ENCODE measurements at places on chromosomes 2 and 18. TPM values are rescaled to one million over a fixed set of nuclear protein-coding genes. Genes with fewer than 3 reads are reported as not detected.

GRCh38 chr2:165391791-165392190 lies 77.7 kb upstream of the CSRNP3 start:
- no peak for DNase-seq

GRCh38 chr2:27145682-27146081 lies 3.1 kb upstream of the TCF23 start:
- DNase-seq: no peak

GRCh38 chr18:38256366-38256765 lies 690.8 kb upstream of the CELF4 start:
- no peak for DNase-seq

DNA sequence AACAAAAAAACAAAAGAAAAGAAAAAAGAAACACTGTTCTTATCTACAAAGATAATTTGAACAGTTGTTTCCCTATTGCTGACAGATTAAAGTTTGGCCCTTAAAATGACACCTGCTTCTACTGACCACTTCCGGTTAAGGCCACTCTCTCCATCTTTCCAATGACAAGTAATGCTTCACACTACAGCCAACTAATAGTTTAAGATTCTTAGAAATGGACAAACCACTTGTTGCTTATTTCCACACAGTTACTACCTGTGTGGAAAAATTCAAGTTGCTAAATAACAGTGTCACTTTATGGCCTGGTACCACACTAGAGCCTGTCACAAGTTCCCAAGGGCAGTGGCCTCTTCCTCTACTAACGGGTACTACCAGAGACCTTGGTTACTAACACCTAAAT lies 2.4 kb downstream of the TMEM185B start:
- DNase-seq: no peak

DNA sequence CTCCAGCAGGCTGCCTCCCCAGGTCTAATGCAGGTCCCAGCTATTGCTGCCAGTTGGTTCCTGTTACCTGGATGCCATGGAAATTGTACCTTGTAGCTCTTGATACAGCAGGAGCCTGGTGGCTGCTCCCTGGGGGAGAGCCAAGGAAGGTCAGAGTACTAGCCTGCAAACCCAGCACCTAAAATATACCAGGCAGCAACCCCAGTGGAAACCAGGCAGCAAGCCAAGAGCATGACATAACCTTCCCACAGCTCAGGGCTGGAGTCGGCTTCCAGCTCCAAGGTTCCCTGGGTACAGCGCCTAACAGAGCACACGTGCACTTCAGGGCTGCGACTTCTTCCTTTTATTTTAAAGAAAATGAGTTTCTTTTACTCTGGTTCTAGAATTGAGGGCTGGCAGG lies 30.3 kb downstream of the TNP1 start:
- DNase-seq: no peak

SULT1C3 gene
- not detected for total RNA-seq

DNA sequence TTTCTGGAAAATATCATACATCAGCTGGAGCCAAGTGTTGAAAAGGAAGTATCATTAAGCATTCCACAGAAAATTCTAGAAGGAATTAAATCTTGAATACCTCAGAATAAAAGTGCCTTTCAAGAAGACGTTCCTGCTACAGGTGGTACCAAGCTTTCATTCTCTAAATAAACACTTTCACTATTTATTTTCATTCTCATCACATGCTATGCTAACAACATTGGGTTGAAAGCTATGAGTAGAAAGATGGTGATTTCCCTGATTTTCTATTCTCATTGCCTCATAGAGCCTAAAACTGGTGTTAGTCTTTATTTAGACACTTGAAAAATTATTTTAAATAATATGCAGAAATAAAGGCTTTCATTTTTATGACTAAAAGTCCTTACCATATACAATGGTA lies 324.7 kb downstream of the LRP1B start:
- no peak for DNase-seq

- no peak for DNase-seq
These were observed 1637.3 kb upstream of the NXPH2 start for GRCh38 chr2:140417504-140417903.

FKBP7 gene
- 6.1 TPM for total RNA-seq

ARL5A gene
- total RNA-seq: 92.2 TPM

DNA sequence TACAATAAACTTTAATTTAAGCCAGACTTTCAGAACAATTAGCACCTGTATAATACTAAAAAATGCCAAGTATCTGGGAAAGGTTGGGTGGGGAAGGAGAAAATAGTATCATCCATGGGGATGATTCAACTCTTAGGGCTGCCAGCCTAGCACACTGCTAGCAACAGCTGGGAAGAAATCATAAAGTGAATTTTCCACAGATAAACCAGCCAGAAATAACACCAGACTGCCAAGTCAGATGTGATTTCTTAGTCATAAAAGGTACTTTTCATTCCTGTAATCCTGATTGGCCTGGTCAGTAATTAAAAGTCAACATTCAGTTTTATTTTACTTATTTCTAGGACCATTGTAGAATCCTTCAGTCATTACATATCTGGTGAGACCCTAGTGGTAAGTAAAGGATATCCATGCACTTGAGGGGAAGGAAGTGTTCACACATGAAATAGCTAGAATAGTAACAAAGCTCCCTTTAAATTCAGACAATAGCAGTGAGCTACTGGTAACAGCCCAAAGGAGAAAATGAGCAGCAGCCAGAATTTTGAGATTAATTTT lies 59.4 kb downstream of the LIMS1 start:
- no peak for DNase-seq

- DNase-seq: no peak
These were observed 87.2 kb upstream of the NXPH2 start for GRCh38 chr2:138867341-138867740.

All from K562 (cell line).